Skin of body (tissue), 3 donors: ENCODE measurements at places on chromosomes 3 and 15. TPM values are rescaled to one million over a fixed set of nuclear protein-coding genes. Genes with fewer than 3 reads are reported as not detected.
A peak's percentile ranks its signal among the peaks of the same experiment; 100 is the strongest.

DNA sequence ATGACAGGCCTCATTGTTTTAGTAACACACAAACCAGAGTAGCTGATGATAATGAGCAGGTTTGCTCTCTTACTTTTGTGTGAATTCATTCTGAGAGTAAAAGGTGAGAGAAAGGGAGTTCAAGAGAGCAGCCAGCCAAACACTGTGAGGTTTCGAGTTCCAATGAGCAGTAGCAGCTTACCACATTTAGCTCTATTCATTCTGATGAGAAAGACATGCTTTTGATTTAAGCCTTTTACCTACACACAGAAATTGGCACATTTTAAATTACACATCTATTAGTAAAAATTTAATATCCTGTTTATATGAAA is 28.0 kb downstream of the GLDN start:
- DNase-seq: no peak

The FGD5 gene
- total RNA-seq: 14.9 TPM

GRCh38 chr3:104939196-104939595 is 427.5 kb upstream of the ALCAM start:
- DNase-seq: no peak

DNA sequence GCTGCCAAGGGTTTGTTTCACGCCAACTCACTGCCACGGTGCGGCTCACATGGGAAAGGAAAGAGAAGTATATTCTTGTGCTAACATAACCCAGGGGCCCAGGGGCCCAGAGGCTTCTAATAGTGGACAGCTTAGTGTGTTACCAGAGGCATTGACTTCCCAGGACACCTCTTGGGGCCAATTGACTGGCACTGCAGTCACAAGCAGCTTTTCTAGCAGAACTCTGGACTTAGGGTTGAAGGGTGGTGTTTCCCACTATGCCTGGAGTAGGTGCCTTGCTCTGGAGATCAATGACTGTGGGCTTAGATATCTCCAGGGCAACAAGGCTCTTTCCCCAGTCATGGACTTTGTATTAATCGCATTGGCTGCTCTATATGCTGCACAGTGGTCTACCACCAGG is 172.7 kb upstream of the KBTBD8 start:
- DNase-seq: no peak

GRCh38 chr15:73694419-73694818 is 10.2 kb downstream of the CD276 start:
- DNase-seq: no peak

The CFAP20DC gene
- total RNA-seq: 1.3 TPM

The REC114 gene
- total RNA-seq: not detected

The CCR4 gene
- total RNA-seq: 0.59 TPM

- peak; percentile 43 for DNase-seq
Measured at GRCh38 chr3:189304465-189305351, 132.9 kb downstream of the TPRG1 start.

The GADL1 gene
- 3.3 TPM for total RNA-seq

The CDHR4 gene
- total RNA-seq: not detected

The ALDH1L1 gene
- 8.8 TPM for total RNA-seq

GRCh38 chr15:81411051-81411450 is 37.0 kb upstream of the TMC3 start:
- DNase-seq: no peak

The PROK2 gene
- 4.1 TPM for total RNA-seq

- DNase-seq: peak; percentile 8
Measured at GRCh38 chr3:124217542-124217941, 225.6 kb upstream of the ROPN1 start.

GRCh38 chr15:49900006-49900902 is 218.8 kb downstream of the ATP8B4 start:
- peak; percentile 97 for DNase-seq

GRCh38 chr3:20060974-20061685 is 20.9 kb downstream of the KAT2B start:
- DNase-seq: no peak

DNA sequence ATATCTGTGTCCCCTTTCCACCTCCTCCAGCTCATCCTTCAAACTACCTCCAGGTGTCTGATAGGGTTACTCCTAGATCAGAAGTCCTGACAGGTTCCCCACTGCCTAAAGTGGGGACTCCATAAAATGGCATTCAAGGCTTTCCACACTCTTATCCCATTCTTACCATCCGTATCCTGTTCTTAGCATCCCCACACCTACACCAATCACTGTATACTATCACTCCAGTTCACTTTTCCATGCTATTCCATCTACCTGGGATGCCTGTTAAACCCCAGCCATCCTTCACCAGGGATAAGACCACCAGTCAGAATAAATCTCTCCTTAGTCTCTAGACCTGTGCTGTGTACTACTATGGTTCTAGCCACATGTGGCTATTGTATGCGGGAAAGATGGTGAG is 19.1 kb downstream of the SSR3 start:
- DNase-seq: no peak

- DNase-seq: no peak
Measured at GRCh38 chr3:181313335-181313734, 323.8 kb upstream of the DNAJC19 start.

DNA sequence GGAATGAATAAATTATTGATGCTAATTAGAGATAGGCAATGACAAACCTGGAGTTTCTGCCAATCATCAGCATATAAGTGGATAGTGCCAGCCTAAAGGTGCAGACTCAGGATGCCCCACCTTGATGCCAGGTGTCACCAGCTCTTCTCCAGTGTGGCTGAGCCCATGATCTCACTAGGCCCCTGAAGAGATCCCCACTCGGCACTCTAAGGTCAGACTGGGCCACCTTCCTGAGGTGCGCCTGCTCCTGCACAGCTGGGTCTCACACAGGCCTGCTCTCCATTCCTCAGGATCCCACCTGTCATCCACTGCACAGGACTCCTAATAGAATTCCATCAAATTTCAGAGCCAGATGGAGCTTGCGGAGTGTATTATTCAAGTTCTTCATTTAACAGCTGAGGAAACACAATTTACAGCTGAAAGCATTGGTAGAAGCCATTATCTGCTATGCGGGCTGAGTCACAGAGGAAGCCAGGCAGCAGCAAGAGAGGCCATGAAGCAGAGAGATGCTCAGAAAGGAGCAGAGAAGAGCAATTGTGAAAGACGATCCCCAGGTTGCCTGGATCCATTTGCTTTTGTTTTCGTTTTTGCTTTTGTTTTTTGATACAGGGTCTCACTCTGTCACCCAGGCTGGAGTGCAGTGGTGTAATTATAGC is 25.1 kb upstream of the FSTL1 start:
- no peak for DNase-seq

The CP gene
- 1.1 TPM for total RNA-seq

The LYZL4 gene
- not detected for total RNA-seq

DNA sequence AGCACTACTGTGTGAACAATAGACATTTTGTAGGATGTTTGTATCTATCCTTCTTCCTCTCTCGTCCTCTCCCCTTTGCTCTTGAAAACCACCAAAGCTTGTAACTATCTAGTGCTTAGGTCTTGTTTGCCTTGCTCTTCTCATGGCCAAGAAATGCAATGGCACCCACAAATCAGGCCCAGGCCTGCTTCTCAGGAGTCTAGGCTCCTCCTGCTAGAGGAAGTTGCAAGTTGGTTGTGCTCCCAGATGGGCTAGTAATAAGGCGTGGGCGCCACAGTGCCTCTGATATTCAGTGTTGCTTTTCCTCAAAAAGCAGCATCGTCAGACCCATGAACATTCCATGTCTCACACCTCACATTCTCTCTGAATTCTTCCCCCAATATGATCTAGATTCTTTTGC is 28.7 kb downstream of the ZNF385D start:
- no peak for DNase-seq

DNA sequence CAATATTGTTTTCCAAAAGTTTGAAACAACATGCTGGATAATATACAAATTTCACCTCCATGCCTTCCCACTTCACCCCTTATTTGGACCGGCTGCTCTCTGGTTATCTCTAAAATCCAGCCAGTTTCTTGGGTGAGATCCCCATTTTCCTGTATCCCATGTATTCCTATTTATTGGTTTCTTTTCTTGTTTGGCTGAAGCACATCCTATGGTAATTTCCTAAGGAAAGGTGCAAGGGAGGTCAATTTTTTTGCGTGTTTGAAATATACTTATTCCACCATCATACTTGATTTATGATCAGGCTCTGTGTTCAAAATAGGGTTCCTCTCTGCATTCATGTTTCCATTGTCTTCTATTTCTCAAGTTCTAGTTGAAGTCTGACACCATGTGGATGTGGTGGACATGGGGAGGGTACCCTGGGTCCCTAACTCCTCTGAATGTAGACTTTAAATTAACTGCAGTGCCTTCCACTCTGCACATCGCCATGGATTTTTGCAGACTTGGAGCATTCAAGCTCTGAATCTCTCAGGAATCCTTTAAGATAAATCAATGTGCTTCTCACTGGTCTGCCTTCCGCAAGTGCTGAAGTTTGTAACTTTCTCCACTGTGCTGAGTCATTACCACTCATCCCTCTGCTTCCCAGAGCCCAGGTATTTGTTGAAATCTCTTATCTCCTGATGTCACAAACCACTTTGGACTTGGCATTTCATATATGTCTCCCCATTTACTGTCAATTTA is 52.1 kb upstream of the TLE3 start:
- DNase-seq: no peak

GRCh38 chr3:56974247-56974930 is 86.1 kb upstream of the SPATA12 start:
- no peak for DNase-seq

DNA sequence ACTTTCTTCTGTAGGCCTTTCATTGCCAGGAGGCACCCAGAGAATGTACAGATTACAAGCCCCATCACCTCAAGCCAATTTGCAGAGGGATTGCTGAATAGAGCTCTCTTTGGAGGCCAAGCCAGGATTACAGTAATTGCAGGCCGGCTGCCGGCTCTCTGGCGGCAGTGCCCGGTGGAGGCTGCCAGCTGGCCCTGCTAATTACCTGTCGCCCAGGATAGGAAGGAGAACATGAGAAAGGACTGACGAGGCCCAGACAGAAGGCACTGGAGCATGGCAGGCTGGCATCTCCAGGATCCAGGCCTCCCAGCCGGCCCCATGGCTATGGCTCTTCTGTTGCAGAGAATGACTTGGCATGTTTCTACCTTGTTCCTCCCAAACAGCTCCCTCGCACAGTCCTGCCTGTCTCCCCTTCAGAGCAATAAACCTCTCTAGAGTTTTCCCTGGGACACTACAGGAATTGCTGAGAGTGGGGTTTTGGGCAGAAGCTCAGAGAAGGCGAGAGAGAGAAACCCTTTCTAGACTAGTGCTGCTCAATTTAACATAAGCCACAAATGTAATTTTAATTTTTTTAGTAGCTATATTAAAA is 273.6 kb upstream of the PROK2 start:
- DNase-seq: no peak

DNA sequence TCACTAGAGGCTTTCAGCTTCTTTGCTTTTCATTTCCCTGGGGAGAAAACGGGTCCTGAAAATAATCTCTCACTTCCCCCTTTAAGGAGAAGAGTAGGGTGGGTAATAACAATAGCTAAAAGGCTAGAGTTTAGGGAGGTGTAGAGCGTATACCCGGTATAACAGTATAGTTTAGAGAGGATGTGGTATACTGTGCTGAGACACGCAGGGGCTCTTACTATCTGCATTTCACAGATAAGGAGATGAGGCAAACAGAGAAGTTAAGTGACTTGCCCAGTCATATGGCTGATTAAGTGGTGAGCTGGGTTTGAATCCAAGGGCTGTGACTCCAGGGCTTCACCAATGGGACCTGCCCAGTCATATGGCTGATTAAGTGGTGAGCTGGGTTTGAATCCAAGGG is 15.0 kb upstream of the KCNMB3 start:
- no peak for DNase-seq

DNA sequence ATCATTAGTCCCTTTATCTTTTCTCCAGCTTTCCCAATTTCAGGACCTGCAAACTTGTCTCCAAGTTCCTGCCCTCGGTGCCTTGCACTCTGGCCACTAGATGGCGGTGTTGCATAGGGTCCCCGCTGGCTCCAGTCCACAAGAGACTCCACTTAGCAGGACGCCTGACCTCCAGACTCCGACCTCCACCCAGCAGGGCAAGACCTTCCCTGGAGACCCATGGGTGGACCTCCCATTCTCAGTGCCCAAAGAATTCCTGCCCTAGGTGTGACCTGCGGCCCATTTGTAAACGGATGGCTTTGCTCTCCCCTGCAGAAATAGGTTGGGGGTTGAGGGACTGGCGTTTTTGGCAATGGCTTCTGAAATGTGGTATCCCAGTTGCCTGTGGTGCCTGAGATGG is 82.6 kb downstream of the LSM3 start:
- peak; percentile 72 for DNase-seq

DNA sequence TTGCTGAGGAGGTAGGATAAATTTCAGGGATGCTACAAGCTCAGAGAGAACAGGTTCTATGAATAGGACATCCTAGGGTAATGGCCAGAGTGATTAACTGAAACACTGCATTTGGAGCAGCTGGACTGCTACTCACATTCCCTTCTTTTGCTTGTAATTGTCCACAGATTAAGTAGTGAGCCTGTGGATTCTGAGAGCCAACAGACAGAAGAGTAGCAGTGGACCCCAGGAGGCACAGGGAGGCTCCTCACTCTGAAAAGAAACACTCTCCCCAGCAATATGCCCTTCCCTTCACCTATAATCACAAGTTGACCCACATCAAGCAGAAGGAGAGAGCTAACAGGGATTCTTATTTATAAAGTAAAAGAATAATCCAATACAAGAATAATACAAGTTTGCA is 10.6 kb upstream of the RFX7 start:
- DNase-seq: no peak

The CYP11A1 gene
- total RNA-seq: 0.69 TPM

The CCR5 gene
- total RNA-seq: 0.10 TPM

The IL17RD gene
- total RNA-seq: 18.3 TPM

- DNase-seq: no peak
Measured at GRCh38 chr3:59605318-59605717, 555.5 kb upstream of the CFAP20DC start.

The TMEM207 gene
- not detected for total RNA-seq

The SCG5 gene
- total RNA-seq: 5.0 TPM

- DNase-seq: no peak
Measured at GRCh38 chr3:55065331-55065730, 137.5 kb upstream of the LRTM1 start.

The SPSB4 gene
- total RNA-seq: 3.8 TPM
